Caco-2 (cell line): ENCODE measurements at places on chromosomes 5 and 9. TPM values are rescaled to one million over a fixed set of nuclear protein-coding genes. Genes with fewer than 3 reads are reported as not detected.

The THBS4 gene
- 0.28 TPM in 1 of 2 replicates, not detected in the other for total RNA-seq

The SLC6A19 gene
- 0.29 and 0.32 TPM in 2 replicates for total RNA-seq

The PRR16 gene
- not detected in 2 replicates for total RNA-seq

The ZFP62 gene
- total RNA-seq = 34.4 and 35.9 TPM in 2 replicates

The ABLIM3 gene
- not detected in 2 replicates for total RNA-seq

The MYOT gene
- not detected in 2 replicates for total RNA-seq

The DRD1 gene
- total RNA-seq = not detected in 2 replicates

GRCh38 chr9:14119694-14120514 lies 194.0 kb downstream of the NFIB start:
- DNase-seq = no peak

- no peak for DNase-seq
Observed at GRCh38 chr9:93089481-93089991, 6.5 kb upstream of the CARD19 start.

DNA sequence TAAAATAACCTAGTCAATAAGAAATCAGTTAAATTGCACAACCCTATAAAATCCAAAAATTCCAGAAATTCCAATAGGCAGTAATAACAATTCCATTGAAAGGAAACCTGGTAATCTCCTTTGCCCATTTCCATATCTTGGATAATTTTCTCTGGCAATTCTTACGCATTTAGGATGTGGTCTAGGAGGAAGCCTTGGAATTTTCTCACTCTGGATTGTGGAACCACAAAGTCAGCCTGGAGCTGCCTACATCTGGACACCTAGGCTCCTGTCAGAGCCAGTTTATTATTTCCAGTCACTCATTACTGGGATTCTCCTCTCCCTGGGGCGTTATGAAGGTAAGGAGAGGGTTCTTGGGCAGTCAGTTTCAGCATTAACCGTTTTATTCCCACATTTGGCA lies 40.3 kb upstream of the GNE start:
- DNase-seq = no peak

GRCh38 chr5:11007269-11007870 lies 246.3 kb upstream of the DAP start:
- DNase-seq = no peak

DNA sequence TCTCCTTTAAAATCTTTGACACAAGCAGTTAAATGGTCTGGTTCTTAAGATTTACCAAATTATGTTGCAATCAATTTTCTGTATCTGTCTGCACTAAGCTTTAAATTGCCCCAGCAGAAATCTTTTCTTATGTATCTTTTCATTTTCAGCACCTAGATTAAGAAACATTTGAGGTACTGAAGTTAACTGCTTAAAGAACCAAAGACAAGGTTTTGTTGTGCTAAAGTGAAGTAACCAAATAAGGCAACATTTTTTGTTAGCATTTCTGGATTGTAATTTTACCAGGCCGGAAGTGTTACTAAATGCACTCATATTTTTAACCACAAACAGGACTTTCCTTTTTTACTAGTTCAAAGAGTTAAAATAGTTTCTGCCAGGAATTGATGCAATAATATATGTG lies 24.1 kb upstream of the MTAP start:
- no peak for DNase-seq

- no peak for DNase-seq
Observed at GRCh38 chr5:80399526-80400239, 8.2 kb upstream of the ZFYVE16 start.

DNA sequence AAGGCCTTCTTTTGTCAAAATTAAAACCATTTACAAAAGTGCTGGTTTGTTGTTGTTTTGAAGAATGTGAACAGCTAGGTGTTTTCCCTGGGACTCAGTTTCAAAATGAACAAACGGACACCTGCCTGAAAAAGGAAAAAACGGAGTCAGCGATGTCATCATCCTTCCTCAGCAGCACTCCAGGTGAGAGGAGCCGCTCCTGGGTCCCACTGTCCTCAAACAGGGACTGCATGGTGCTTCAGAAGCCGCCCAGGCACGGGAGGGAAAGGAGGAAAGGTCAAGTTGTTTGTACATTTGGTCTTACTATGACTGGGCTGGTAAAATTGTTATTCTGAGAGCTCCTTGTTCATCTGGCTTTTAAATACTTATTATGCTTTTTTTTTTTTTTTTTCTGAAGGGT lies 69.0 kb upstream of the ZSWIM6 start:
- no peak for DNase-seq

GRCh38 chr5:14109041-14109747 lies 33.9 kb upstream of the TRIO start:
- DNase-seq = no peak

- DNase-seq = no peak
Observed at GRCh38 chr5:126742425-126742824, 34.5 kb upstream of the LMNB1 start.

DNA sequence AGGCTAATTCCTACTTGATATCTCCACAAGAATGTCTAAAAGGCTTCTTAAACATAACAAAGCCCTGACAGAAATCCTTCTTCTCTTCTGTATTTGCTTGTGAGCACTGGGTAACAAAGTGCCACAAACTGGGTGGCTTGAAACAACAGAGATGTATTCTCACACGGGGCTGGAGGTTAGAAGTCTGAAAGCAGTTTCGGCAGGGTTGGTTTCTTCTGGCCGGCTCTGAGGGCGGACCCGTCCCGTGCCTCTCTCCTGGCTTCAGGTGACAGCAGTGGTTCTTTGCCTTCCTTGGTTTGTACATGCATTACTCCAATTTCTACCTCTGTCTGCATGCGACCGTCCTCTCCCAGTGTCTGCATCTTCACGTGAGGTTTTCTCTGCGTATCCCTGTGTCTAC lies 14.0 kb upstream of the TRAF1 start:
- DNase-seq = no peak

DNA sequence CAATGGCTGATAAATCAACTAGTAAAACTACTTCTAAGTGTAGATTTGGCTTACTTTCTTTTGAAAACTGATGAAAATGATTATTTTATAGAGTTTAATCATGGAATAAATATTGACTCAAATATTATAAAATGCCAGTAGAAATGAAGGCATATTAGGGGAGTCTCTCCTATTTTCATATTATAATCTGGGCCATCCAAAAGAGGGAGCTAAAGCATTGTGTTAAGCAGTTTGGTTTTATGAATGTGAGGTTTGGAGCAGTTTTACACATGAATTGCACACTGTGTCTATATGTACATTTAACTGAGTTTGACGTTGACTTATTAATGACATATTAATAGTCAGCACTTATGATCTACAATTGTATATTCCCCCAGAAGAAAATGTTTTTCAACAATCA lies 17.4 kb downstream of the CDH9 start:
- DNase-seq = no peak

DNA sequence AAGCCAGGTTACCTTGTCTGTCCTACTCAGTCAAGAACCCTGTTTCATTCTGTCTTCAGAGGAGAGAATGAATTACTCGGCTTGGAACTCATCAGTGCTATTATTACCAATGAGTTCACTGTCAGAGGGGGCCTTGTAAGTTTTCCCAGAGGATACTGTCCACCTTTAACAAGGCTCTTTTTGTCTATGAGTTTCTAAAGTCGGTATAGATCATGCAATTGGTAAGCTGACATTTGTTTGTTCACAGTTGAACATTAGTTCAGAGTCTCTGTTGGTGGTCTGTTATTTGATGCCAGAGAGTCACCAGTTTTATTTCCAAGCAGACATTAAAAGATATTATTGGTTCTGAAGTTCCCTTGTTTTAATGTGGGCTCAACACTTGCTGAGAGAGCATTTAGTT lies 58.1 kb upstream of the DHFR start:
- DNase-seq = no peak

GRCh38 chr5:41927604-41928003 lies 2.5 kb downstream of the FBXO4 start:
- DNase-seq = no peak

- no peak for DNase-seq
Observed at GRCh38 chr9:105828596-105829213, 134.4 kb downstream of the TMEM38B start.

GRCh38 chr5:127254729-127255284 lies 35.8 kb upstream of the MEGF10 start:
- no peak for DNase-seq

- no peak for DNase-seq
Observed at GRCh38 chr5:55603922-55604321, 69.2 kb upstream of the PLPP1 start.

DNA sequence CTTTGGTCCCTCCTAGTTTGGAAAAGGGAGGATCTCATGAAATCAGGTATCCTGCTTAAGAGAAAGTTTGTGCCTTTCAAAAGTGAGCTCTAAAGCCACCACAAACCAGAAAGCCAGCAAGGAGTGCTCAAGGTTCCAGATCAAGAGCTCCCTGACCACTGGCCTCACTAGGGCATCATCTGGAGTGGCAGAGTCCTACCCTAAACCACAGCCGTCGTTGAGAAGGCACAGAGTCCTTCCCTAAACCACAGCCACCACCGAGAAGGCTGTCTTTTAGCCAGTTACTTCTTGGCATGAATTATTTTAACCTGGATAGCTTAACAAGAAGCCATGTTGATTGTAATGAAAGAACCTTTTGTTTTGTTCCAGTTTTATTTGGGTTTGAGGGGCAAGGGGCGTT lies 102.9 kb downstream of the FRMD3 start:
- no peak for DNase-seq

GRCh38 chr5:75009556-75010345 lies 42.6 kb downstream of the GCNT4 start:
- DNase-seq = no peak

DNA sequence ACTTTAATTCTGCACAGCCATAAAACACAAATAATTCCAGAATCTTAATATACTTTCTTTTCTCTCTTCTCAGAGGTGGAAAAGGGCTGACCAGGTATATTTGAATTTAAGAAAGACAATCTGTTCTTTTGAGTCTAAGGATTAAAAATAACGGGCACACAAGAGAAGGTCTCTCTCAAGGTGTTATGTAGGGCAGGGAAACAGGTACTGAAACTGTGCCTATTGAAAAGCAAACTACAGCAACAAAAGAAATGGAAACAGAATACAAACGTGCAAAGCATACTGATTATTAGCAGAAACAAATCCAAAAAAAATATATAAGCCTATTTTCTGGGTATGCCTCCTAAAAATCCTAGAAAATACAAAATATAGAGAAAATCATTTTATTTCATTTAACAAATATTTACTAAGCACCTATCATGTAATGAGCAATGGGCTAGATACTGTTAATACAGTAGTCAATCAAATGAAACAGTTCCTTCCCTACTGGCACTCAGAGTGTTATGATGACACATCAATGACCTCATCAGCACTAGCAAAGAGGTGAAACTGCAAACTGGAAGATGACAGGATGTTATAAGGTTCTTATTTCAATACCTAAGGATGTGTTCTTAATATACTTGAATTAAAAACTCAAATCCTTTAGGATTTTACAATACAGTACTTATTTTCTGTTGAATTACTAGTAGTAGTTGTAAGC lies 87.7 kb downstream of the AUH start:
- DNase-seq = no peak

- peak; percentile 69 for DNase-seq
Observed at GRCh38 chr5:30401479-30402058, 791.9 kb upstream of the CDH6 start.
